ENCODE measurements at places on chromosomes 5 and 9.
A peak's percentile ranks its signal among the peaks of the same experiment; 100 is the strongest.

GRCh38 chr5:137221943-137222342 is 277.2 kb downstream of the SPOCK1 start:
- no peak for DNase-seq

DNA sequence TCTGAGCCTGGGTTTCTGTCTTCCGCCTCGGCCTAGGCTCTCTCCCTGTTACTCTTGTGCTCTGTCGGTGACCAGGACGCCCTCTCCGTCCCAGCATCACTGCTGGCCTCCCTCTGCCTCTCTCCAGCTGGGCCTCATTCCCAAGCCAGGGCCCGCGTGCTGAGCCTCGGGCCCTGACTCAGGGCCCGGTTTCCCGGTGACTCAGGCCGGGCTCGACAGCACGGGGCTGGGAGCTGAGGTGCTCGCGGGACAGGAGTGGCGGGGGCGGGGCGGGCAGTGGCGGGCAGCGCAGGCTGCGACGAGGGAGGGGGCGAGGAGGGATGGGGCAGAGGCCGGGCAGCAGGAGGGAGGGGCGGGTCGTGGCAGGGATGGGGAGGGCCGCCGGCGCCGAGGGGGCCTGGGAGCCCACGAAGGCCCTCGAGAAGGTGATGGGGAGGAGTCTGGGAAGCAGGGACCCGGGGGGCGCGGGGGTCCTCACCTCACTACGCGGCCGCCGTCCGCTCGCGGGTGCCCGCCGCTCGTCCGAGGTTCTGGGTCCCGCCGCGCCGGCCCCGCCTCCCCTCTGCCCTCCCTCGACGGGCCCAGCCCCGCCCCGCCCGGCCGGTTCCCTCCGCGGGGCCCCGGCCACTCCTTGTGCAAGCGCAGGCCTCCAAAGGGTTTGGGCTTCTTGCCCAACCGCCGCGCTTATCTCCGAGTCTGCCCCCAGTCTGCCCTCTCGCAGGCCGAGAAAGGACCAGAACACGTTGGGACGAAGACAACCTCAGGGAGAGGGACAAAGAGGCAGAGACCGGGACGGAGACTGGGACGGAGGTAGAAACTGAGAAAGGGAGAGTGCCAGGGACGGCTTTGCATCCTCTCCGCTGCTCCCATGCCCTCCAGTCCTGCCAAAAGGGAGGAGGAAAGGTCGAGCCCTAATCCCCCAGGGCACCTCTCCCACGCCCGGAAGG is at the start of gene ARAP3:
Gene ARAP3 (minus strand): TSS at position 536 of the 947 bp plus-strand sequence. CDS start 1,744 bp downstream, outside the sequence.
- DNase-seq, result peak; percentile 88

DNA sequence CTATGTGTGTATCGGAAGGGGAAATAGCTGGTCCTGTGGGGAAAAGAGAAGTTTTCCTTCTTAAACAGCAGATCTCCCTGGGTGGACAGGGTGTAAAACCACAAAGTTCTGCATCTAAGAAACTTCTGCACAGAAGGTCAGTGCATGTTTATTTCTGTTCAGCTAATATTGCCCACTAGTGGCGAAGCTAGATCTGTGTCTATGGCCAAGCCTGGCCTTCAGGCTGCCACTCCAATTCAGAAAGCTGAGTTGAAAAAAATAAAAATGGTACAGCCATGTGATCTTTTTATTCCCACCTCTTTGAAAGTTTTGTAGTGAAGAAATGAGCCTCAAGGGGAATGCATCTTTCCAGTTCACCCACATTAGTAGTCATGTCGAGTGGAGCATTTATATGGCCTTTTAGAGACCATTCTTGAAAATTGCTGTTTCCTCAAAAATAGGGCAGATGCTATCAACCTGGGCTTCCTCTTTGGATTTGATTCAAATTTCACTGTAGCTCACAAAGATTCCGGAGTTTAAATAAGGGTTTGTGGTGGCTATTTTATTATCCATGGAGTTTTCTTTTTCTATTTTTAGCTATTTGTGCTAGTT is 488.0 kb downstream of the PRELID2 start:
- no peak for DNase-seq

GRCh38 chr5:145506185-145506850 is 328.8 kb downstream of the PRELID2 start:
- DNase-seq, result no peak

DNA sequence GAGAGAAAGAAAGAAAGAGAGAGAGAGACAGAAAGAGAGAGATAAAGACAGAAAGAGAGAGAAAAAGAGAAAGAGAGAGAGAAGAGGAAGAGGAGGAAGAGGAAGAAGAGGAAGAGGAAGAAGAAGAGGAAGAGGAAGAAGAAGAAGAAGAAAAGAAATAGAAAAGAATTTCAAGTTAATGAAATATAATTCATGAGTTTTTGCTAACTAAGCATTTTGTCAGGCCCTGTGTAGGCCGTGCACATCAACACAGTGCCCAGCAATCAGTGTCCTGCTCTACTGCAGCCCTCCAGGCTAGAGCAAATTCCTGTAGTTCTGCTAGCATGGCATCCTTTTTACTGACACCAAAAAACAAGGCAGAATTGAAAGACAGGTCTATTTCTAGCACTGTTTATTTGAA is 62.1 kb downstream of the PLPP1 start:
- DNase-seq, result no peak

GRCh38 chr5:33074548-33074947 is 363.4 kb downstream of the NPR3 start:
- DNase-seq, result no peak

- peak; percentile 80 for DNase-seq
Measured at GRCh38 chr5:149852641-149853330, 91.8 kb downstream of the PDE6A start.

- DNase-seq, result no peak
Measured at GRCh38 chr5:73183000-73183399, 10.0 kb downstream of the TMEM174 start.
